ENCODE measurements at places on chromosomes 11 and 22. TPM values are rescaled to one million over a fixed set of nuclear protein-coding genes. Genes with fewer than 3 reads are reported as not detected.

The HOATZ gene
- not detected for total RNA-seq

The FGF4 gene
- total RNA-seq = not detected

The CALCA gene
- not detected for total RNA-seq

The RPL27A gene
- total RNA-seq = 800 TPM

The SPTBN2 gene
- total RNA-seq = 0.41 TPM

The SIDT2 gene
- total RNA-seq = 18.9 TPM

The MMP10 gene
- 0.33 TPM for total RNA-seq

The FGF19 gene
- total RNA-seq = not detected

The WNT11 gene
- 2.0 TPM for total RNA-seq

The OR8G1 gene
- not detected for total RNA-seq

The INPP5J gene
- total RNA-seq = 0.14 TPM

The MGAT3 gene
- 0.96 TPM for total RNA-seq

The MMP13 gene
- total RNA-seq = not detected

The DDIAS gene
- 12.0 TPM for total RNA-seq

Data from activated CD8-positive, alpha-beta memory T cell treated with anti-CD3 and anti-CD28 coated beads, Interleukin-2, amount 10 ng/mL, durations not matched to agents 7 days and 5 days (primary cell).